HT1080 (cell line): ENCODE measurements at places on chromosomes 7 and 10. TPM values are rescaled to one million over a fixed set of nuclear protein-coding genes. Genes with fewer than 3 reads are reported as not detected.

GRCh38 chr7:25698451-25699113, 453.4 kb upstream of the NFE2L3 start:
- DNase-seq, result no peak

DNA sequence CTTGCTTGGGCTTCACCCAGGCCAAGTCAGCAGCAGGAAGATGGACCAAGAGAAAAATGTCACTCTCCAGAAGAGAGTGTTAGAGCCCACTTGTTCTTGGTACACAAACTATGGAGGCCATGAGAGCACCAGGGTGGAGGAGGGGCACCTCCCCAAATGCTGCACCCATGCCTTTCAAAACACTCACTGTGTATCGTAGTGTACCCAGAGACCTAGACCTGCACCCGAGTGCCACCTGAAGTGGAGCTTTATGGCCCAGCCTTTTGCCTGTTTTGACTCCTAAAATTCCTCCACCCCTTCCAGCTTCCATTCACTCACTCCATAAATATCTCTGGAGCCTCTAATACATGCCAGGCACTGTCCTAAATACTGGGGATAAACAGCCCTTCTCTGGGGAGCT, 5.0 kb downstream of the SFTPD start:
- no peak for DNase-seq

- peak; percentile 67 for DNase-seq
Measured at GRCh38 chr7:143415742-143416397, 7.2 kb upstream of the EPHA1 start.

DNA sequence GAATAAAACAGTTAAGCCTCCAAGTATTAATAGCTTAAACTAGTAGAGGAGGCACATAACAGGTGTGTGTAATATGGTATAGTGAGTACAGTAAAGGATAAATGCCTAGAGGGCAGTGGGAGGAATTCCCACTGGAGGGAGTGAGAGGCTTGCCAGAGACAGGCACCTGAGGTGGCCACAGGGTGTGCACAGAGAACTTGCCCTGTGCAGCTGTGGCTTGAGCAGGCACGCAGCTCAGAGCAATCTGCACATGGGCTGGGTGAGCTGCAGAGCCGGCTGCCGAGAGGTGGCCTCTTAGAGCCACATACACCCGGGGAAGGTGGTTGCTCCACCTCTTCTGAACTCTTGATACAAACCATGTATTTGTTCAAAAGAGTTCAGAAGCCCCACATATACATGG, 237.1 kb downstream of the COBL start:
- no peak for DNase-seq

- DNase-seq, result no peak
Measured at GRCh38 chr10:105094048-105094447, 453.0 kb downstream of the SORCS3 start.

DNA sequence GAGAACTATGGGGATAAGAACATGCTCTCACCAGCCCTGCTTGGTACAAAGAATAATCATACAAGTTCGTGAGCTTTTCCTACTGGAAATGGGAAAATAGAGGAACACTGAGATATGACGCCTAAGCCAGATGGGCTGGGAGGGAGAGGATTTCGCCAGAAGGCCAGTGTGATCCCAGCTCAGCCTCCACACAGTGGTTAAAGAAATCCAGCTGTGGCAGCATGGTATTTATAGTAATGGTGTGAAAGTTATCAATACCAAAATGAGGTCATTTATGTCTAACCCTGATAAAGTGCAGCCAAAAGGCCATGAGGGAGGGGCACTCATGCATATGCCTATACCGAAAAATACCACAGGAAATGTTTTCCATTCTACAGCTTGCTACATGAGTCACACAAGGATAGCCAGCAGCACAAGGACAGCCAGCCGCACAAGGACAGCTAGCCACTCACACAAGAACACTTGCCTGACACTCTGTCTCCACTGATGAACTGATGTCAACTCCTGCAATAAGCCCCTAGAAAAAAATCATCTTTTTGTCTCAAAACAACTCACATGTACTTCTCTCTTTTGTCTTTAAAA, 49.4 kb downstream of the FRMPD2 start:
- peak; percentile 57 for DNase-seq

GRCh38 chr10:109259293-109259692, 664.0 kb downstream of the XPNPEP1 start:
- DNase-seq, result no peak

GRCh38 chr7:27133409-27134231, 3.1 kb upstream of the HOXA4 start:
- DNase-seq, result no peak

GRCh38 chr10:115335366-115335765, 242.2 kb downstream of the ATRNL1 start:
- DNase-seq, result peak; percentile 45

DNA sequence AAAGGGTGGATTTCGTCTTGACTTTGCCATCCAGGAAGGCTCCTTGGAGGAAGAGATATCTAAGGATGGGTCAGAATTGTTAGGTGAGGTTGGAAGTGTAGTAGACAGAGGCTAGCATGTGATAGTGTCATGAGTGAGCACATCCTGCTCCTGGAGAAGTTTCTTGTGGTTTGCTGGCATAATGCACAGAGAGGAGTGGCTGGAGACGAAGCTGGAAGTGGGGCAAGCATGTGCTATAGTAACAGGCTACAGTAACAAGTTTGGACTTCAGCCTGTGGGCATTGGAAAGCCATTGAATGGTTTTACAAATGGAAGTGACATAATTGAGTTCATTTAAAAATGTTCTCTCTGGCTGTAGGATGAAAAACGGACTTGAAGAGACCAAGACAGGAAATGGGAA, 175.6 kb upstream of the VWC2 start:
- peak; percentile 34 for DNase-seq

GRCh38 chr7:140876519-140877248, 48.0 kb downstream of the BRAF start:
- peak; percentile 77 for DNase-seq

DNA sequence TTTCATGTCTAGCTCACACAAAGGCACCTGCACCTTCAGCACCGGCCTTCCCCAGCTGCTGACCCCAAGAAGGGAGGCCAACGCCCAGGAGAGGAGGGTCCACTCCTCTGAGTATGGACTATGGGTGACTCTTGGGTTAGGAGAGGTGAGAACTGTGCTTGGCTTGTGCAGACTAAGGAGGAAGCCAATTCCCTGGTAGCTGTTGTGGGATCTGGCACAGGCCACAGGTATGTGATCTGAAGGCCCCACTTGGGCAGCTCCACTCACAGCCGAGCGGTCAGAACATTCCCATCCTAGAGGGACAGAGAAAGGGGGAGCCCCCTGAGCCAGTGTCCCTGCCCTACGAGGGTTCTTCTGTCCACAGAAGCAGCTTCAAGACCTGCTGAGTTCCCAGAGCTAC, 52.8 kb upstream of the FIGNL1 start:
- DNase-seq, result no peak

DNA sequence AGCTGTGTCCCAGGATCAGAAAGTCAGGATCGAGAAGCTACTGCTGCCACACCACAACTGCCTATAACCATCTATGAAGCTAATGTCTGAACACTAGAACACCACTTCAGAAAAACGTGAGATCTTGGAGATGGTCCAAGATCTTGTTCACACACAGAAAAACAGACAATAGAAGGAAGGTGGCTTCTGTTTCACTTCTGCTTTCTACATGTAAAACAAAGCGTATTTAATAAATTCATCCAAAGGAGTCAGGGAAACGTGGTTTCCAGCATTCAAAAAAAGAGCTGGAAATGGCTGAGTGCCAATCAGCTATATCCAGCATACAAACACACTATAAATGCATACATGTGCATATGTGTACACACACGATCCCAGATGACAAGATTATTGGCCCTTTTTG, 70.2 kb upstream of the CCDC71L start:
- no peak for DNase-seq

DNA sequence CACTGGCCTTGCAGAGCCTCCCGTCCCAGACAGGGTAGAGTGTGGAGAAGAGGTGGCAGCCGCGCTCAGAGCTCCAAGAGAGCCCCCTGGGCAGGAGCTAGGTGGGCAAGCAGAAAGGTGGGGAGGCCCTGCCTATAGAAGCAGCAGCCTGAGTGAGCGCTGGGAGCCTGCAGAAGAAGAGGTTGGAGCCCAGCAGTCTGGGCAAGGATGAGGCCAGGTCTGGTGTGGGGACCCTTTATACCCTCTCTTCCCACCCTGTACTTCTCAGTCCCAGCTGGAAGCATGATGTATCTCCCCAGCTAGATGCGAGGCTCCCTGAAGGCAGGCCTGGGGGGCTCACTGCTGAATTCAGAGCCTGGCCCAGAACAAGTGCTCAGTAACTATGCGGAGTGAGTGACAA, 44.5 kb upstream of the ZMIZ1 start:
- no peak for DNase-seq

DNA sequence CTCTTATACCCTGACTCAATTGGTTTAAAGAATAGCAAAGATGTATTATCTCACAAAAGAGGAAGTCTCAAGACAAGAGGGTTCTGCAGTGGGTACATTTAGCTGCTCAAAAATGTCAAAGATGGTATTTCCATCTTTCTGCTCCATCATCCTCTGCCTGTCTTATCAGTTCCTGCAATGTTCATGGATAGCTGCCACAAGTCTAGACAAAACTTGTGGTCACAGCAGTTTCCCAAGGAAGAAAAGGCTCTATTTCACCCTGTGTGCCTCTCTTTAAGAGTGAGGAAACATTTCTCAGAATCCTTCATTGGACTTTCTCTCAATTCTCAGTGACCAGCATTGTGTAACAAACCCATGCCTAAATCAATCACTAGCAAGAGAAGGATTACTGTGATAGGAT, 634.2 kb upstream of the AUTS2 start:
- no peak for DNase-seq

DNA sequence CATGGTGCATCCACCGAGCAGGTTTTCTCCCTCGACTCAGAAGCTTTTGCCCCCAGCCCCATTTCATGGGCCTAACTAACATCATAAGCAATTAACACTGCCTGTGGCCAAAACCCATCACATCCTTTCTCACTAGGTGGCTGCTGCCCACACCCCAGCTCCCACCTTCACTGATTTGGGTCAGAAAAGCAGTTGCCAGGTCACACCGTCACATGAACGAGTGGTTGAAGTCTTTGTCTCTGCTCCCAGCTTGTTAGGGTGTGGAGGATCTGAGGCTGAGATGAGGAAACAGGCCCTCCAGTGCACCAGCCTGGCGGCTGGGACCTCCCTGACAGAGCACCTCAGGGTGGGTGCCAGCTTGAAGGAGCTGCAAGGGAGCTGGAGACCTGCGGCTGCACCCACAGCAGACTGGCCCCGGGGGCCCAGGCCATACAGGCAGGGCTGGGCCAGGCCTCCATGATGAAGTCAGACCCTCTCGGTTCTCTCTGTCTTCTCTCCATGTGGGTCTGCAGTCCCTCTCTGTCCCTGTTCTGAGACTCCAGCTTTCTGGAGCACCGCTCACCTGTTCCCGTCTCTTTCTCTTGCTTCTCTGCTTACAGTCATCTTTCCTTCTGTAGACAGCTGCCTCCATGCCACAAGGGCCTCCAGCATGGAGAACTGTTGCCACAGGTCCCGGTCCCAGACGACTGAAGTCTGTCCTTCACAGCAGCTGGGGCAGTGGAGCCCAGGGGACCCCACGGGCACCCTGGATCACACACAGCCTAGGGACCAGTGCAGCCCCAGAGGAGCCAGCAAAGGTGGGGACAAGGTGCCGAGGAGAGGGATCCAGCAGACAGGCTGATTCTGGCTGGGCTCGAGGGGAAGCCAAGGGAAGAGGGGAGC, 13.8 kb upstream of the INPP5A start:
- DNase-seq, result no peak

GRCh38 chr7:106553446-106553836, 107.5 kb downstream of the CCDC71L start:
- no peak for DNase-seq

DNA sequence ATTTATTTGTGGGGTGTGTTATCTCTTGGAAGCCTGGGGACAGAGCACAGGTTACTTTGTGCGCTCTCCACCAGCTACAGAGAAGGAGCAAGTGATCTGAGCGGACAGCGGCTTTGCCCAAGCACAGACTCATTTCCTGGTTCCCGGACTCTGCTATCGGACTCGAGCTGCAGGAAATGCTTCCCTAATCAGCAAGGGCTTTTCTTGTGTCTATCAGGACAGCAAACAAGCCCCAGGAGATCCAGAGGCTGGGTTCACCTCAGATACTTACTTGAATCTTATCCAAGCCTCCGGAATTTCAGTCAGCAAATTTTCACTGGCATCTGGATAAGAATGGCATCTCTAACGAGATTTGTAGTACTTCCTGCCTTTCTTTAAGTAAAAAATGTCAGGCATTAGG, 27.8 kb downstream of the MRC1 start:
- peak; percentile 69 for DNase-seq

DNA sequence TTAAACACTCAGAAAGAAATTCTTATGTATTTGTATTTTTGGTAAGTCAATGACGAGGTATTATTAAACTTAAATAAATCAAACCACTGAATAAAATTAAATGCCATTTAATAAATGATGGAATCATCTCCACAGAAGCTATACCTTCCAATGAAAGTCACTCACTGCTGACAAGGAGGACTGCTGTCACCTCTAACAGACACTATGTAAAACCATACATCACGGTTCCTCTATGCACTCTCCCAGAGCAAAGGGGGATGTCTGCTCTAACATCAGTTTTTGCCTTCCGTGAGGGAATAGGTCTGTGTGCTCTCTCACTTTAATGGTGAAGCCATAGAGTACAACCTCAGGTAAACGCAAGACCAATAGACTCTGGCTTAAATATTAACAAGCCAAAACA, 99.7 kb upstream of the DDC start:
- DNase-seq, result no peak

DNA sequence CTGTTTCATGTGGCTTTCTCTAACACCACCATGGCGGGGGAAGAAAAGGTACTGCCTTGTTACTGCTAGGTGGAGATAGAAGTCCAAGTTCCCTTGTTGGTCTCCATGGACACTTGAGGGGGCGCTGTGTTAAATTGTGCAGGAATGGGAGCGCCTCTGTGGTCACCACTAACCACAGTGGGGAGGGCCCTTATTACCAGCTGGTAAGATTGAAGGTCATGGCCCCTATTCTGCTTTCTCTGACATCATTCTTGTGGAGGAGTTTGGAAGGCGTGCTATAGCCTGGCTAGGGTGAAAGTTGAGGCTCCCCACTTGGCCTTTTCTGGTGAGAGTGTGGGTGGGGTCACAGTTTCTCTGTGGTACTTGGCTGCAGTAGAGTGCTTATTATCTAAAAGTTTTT, 14.9 kb upstream of the MXI1 start:
- no peak for DNase-seq

- peak; percentile 21 for DNase-seq
Measured at GRCh38 chr7:70694971-70695794, 436.8 kb upstream of the GALNT17 start.

GRCh38 chr7:70472601-70473237, 659.2 kb upstream of the GALNT17 start:
- DNase-seq, result no peak

TLX1 gene
- total RNA-seq, result not detected in 2 replicates

PKD2L1 gene
- total RNA-seq, result not detected in 2 replicates

CTAGE8 gene
- total RNA-seq, result not detected in 2 replicates

TCERG1L gene
- not detected in 2 replicates for total RNA-seq

BLOC1S2 gene
- total RNA-seq, result 70.4 and 79.6 TPM in 2 replicates

PARD3 gene
- 52.3 and 55.3 TPM in 2 replicates for total RNA-seq

OPN4 gene
- total RNA-seq, result not detected in 2 replicates

TMEM184A gene
- 1.1 and 1.5 TPM in 2 replicates for total RNA-seq

C10orf95 gene
- 0.37 TPM in 1 of 2 replicates, not detected in the other for total RNA-seq

HKDC1 gene
- total RNA-seq, result 0.30 and 1.7 TPM in 2 replicates

COL13A1 gene
- total RNA-seq, result 105 and 114 TPM in 2 replicates

HDAC9 gene
- 9.6 and 16.1 TPM in 2 replicates for total RNA-seq

BPGM gene
- total RNA-seq, result 8.7 and 9.4 TPM in 2 replicates

WDFY4 gene
- 0.67 and 0.69 TPM in 2 replicates for total RNA-seq

HOXA11 gene
- not detected in 2 replicates for total RNA-seq

TMEM229A gene
- not detected in 2 replicates for total RNA-seq

ASIC3 gene
- total RNA-seq, result 0.45 TPM in 1 of 2 replicates, not detected in the other

PIP gene
- not detected in 2 replicates for total RNA-seq

REPIN1 gene
- total RNA-seq, result 122 and 136 TPM in 2 replicates
